ENCODE measurements at places on chromosomes 5 and 9.

DNA sequence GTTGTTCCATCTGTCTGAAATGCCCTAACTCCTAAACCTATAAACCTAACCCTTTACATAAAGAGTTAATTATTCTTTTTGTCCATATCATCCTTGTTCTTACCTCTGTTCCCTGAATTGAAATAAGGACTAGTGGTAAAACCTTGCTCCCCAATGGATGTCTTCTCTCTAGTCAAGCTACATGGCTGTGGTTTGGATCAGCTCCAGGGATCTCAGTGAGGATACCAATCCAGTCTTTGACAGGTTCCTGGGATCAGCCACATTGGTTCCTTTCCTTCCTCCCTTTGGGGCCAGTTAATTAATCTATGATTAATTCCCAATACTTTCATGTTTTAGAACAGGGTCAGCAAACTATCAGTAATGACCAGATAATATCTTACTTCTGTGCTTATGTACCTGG is 151.6 kb downstream of the SIL1 start:
- no peak for DNase-seq

GRCh38 chr9:82606492-82607382 is 456.2 kb downstream of the RASEF start:
- DNase-seq: no peak

- no peak for DNase-seq
These were observed 117.2 kb downstream of the APBA1 start for GRCh38 chr9:69554945-69555344.

GRCh38 chr5:158720281-158720680 is 379.4 kb downstream of the EBF1 start:
- DNase-seq: no peak

- DNase-seq: no peak
These were observed 1066.3 kb upstream of the NUDT12 start for GRCh38 chr5:104628911-104629310.

DNA sequence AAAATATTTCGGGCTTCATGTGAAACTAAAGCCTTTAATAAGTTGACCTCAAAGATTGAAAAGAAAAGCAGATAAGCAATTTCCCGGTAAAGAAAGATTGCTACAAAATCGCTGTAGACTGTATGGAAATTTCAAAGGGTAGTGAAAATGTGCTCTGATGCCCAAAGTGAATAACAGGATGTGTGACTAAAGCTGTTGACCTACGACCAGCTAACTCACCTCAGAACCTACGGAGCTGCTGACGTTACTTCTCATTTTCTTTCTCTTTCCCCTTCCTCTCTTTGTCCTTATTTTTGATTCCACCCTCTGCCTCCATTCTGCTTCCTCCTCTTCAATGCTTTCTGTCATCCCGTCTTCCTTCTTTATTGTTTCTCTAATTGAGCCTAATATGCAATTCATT is 103.2 kb downstream of the PDE4D start:
- DNase-seq: no peak

DNA sequence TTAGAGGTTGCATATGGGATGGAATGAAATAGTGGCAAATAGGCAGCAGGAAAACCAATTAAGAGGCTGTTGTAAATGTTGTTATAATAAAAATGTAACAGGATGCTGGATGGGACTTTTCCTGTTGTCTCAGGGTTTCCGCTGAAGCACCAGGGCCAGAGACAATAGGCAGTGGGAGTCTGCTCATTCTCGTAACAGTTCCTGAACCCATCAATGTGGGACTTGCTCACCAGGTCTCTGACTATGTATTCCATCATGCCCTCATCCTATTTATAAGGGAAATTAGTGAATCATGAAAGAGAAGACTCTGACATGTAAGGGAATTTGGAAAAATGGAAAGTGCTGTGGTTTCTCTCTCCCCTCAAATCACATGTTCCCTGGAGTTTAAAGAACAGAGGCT is 23.5 kb upstream of the SSBP2 start:
- DNase-seq: no peak

GRCh38 chr5:36481454-36482120 is 124.8 kb upstream of the SLC1A3 start:
- DNase-seq: no peak

- no peak for DNase-seq
These were observed 592.3 kb downstream of the MAT2B start for GRCh38 chr5:164097749-164098148.

DNA sequence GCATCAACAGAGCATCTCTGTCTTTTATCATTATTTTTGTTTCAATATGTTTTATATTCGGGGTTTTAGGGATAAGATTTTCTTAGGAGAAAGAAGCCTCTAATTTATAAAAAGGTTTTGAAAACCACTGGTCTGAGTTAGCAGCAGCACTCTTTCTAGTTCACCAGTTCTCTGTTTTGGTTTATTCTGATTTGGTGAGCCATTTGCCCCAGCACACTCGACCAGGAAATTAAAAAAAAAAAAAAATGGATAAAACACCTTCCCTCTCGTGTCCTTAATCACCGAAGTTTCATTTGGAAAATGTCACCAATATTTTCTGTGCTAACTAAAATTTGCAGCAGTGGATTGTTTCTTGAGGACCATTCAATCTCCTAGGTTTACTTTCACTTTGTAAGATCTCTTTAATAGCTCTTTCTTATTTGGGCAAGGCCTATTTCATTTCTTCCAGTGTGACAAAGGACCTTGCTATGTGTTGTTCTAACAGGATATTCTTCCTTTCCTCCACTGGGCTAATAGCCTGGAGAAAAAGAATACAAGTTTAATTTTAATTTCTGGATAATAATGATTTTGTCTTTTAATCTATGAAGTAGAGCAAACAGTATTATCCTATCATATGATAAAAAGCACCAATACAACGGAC is 57.8 kb upstream of the ANXA1 start:
- no peak for DNase-seq

GRCh38 chr9:86259557-86259956 is at the start of gene C9orf153:
Gene C9orf153 (minus strand): TSS chr9:86259657. CDS start chr9:86229603, 30,054 bp downstream.
- no peak for DNase-seq

DNA sequence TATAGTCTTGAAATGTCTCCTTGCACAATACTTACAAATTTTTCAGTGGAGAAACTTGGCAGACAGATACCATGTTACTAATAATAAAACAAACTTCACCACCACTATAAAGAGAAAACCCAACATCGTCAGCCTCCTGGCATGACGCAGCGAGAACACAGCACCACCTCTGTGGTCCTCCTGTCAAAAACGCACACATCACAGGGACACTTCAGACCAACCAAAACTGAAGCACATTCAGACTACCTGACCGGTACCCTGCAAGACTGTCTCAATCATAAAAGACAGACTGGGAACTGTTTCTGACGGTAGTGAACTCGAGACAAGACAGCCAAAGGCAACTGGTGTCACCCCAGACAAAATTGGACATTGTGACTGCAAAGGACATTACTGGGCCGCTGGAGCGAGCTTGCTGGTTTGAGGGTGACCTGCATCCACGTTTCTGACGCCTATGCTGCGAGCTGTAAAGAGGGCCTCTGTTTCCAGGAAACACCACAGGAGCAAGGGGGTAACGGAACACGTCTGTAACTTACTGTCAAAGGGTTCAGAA is 34.4 kb downstream of the NSUN2 start:
- no peak for DNase-seq

GRCh38 chr9:128104171-128104618 is 23.3 kb downstream of the PTGES2 start:
- no peak for DNase-seq

DNA sequence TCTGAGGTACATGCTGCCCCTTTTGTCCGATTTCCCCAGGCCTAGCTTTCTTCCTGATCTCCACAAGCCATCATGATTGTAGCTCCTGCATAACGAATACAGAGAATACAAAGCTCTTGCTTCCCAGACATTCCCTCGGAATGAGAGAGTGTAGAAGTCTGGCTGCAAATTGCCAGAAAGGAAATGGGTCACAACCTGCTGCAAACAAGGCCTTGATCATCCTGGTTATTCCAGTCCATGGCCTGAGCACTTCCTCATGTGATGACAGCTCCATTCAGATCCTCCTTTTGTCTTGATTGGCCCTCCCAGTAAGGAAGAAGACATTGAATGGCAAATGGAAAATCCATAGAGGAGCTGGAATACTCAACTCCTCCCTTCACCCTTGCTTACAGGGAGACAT is 136.0 kb upstream of the ADRA1B start:
- DNase-seq: no peak

DNA sequence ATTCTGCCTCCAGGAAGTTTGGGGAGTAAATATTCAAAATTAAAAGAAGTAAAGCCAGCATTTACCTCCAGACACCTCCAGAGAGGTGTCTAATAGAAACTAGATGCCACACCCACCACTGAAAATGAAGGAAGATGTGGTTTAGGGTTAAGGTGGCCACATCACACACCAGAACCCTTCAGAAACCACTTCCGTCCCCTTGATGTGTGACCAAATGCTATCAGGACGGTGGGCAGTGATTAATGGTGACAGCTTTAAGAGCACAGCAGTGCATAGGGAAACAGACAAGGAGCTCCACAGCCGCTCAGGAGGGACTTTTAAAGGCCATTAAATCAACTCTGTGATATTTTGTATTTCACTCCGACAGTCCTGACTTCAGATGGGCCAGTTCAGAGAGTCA is 295.2 kb downstream of the BRINP1 start:
- DNase-seq: no peak

GRCh38 chr9:137168573-137168903 is 1.3 kb downstream of the LRRC26 start:
- no peak for DNase-seq

GRCh38 chr5:12896086-12896485 is 991.8 kb upstream of the CTNND2 start:
- no peak for DNase-seq

- DNase-seq: no peak
These were observed 101.8 kb downstream of the EHMT1 start for GRCh38 chr9:137720571-137721110.

DNA sequence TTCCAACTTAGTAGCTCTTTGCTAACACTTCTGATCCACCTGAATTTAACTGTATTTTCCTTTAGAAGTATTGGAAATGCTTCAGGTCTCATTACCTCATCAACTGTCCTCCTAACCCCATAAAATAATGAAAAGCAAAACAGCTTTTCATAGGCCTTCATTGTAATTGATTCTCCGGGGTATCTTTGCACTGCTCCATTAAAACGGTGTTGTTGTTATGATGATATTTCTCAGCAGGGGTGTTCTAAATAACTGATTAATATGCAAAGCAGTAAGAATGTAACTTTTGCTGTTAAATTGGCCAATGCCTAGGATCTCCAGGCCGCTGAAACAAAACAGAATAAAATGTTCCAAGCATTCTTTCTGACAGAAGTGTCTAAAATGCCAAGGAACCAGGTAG is 1983.2 kb downstream of the EFNA5 start:
- no peak for DNase-seq

Data from bone marrow (tissue), 2 donors.